Amniotic stem cell (primary cell): ENCODE measurements at places on chromosomes 5 and 9.

GRCh38 chr5:116771466-116772151, 197.0 kb upstream of the SEMA6A start:
- no peak for DNase-seq

DNA sequence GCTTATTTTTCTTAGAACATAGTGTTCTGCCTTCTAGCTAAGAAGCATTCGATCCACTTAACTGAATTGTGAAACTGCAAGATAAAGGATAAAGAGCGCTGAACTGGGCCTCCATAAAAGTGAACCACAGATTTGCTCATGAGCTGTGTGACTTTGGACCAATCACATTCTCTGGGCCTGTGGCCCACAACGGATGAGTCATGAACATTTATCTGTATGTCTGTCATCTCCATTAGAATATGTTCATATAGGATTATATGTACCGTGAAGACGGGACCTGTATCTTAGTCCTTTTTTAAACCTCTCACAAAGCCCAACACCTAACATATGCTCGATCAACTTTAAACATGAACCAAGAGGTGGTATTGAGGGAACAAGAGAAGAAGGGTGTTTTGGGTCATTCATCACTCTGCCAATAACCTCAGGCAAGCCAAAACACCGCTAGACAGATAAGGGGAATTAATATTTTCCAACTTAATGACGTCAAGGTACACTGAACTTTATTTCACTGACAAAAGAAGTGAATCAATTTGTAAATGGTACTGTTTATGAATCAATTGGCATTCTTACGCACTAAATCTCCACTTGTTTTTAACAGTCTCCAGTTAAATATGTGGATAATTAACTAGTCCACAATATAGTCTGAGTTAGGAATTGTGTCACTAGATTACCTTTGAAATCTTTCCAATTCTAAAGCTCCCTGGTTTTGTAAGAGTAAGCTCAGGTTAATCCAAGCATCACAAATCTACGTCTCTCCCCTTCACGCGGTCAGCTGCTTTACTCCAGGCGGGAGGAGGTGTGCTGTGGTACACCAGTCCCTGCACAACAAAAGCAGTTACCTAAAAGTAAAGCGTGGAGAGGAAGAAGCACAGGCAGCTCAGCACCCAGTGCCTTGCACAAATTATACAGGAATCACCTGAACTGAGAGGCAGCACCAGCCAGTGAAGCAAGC, 1.6 kb downstream of the TMEM245 start:
- DNase-seq: no peak

GRCh38 chr9:117403848-117404247, 11.0 kb downstream of the ASTN2 start:
- no peak for DNase-seq

- no peak for DNase-seq
These were observed 17.3 kb upstream of the LPCAT1 start for GRCh38 chr5:1540831-1541701.

DNA sequence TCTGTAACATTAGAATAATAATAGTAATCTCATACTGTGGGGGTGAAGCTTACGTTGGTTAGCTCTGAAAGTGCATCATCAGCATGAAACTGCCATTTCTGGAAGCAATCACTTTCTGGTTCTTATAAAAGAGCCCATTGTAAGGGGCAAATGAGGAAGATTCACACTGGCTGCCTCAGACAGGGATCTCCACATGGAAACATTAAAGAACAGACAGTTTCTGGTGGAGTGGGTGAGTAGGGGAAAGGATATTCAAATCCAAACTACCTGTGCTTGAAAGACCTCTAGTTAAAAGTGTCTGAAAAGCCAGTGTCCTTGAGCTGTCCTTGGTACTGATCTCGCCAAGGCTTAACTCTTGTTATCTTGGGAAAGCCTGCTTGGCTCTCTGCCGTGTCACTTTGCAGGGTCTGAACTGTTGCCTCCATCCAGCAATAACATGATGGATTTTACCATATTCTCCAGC, 19.1 kb upstream of the SLC31A2 start:
- DNase-seq: no peak

- DNase-seq: no peak
These were observed 132.4 kb downstream of the GABBR2 start for GRCh38 chr9:98576354-98576753.

DNA sequence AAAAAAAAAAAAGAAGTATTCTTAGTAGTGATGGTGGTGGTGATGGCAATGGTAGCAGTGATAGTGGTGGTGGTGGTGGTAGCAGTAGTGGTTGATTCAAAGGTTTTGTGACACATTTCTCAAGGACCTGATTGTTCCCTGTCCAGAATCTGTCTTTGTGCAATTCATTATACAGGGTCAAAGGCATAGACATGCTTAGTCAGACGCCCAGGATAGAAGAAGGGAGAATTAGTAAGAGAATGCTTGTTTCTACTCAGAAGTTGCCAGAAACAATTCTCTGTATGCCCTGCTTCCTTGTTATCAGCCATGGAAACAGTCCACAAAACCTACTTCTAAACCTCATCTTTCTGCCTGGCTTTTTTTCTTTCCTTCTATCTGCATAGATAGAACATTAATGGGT, 89.4 kb downstream of the SLC44A1 start:
- DNase-seq: no peak
